ENCODE measurements at places on chromosomes 1 and 21.

GRCh38 chr1:30524840-30525617 lies 198.4 kb downstream of the MATN1 start:
- no peak overlapping the region for H3K4me3 ChIP-seq
- no peak overlapping the region for H3K27ac ChIP-seq
- no peak for DNase-seq
- H3K4me1 ChIP-seq: peaks cover 43% of the 10 kb centered on the region
- H3K36me3 ChIP-seq: no peaks in the 10 kb centered on the region

DNA sequence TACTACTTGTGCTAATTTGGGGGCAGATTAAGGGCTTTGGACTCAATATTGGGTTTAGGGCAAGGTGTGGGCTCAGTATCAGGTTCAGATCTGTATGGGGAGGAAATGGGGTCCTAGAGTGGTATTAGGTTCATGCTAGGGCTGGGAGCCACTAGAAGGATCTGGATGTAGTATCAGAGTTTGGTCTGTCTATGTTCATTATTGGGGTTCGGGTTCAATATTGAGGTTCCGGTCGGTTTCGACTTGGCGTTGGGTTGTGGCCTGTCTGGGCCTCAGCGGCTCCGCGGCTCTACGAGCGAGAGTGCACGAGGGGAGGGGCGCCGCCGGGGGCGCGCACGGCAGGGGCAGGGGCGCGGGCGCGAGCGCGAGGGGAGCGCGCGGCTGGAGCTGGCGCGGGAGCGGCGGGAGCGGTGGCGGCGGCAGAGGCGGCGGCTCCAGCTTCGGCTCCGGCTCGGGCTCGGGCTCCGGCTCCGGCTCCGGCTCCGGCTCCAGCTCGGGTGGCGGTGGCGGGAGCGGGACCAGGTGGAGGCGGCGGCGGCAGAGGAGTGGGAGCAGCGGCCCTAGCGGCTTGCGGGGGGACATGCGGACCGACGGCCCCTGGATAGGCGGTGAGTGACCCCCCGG lies at the start of gene PTPRF:
PTPRF (plus strand) TSS at position 401 of the 624 bp plus-strand sequence. CDS start 14,193 bp downstream, outside the sequence.
- H3K4me1 ChIP-seq: peaks cover 17% of the 10 kb centered on the region
- peak within 1 kb of the TSS; percentile 55 for H3K4me3 ChIP-seq
- H3K36me3 ChIP-seq: no peaks in the 10 kb centered on the region
- peaks cover 4% of the 10 kb centered on the region for H3K27me3 ChIP-seq
- no peak within 1 kb of the TSS for H3K27ac ChIP-seq

GRCh38 chr1:15075817-15076216 lies 77.7 kb upstream of the TMEM51 start:
- no peaks in the 10 kb centered on the region for H3K27me3 ChIP-seq
- H3K4me1 ChIP-seq: peaks cover 6% of the 10 kb centered on the region
- DNase-seq: no peak

DNA sequence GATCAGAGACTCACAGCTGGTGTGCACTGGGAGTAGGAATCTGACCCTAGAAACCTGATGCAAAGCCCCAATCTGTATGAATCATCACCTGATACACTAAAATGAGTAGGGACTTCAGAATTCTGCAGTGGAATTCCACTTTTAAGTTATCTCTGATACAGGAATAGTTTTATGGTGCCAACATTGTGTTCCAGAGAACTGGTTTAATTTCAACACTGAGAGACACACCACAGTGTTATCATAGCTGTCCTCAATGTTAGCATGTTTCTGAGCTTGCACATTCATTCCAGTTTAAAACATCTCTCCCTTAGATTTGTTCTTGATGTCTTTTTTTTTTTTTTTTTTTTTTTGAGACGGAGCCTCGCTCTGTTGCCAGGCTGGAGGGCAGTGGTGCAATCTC lies 7.1 kb downstream of the UTS2 start:
- no peak for DNase-seq
- no peaks in the 10 kb centered on the region for H3K4me1 ChIP-seq
- no peak overlapping the region for H3K4me3 ChIP-seq
- no peak overlapping the region for H3K27ac ChIP-seq
- H3K27me3 ChIP-seq: peaks cover 2% of the 10 kb centered on the region

DNA sequence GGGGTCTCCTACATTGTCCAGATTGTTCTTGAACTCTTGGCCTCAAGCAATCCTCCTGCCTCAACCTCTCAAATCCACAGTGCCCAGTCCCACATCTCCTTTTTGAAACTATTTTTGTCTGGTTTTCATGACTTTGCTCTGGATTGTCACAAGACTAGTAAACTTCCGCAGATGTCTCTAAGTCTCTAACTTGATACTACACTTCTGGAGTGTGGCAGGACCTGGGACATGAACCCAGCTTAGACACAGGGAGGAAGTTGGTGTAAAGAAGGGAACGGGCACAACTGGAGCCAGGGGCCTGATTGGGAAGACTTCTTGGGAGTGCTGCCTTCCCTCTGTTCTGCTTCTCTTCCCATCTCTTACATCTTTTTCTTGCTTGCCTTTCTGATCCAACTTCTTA lies 16.2 kb upstream of the DISC1 start:
- no peaks in the 10 kb centered on the region for H3K36me3 ChIP-seq
- H3K27me3 ChIP-seq: no peaks in the 10 kb centered on the region
- H3K27ac ChIP-seq: no peak overlapping the region
- H3K4me1 ChIP-seq: peaks cover 4% of the 10 kb centered on the region
- peak; percentile 71 for DNase-seq

DNA sequence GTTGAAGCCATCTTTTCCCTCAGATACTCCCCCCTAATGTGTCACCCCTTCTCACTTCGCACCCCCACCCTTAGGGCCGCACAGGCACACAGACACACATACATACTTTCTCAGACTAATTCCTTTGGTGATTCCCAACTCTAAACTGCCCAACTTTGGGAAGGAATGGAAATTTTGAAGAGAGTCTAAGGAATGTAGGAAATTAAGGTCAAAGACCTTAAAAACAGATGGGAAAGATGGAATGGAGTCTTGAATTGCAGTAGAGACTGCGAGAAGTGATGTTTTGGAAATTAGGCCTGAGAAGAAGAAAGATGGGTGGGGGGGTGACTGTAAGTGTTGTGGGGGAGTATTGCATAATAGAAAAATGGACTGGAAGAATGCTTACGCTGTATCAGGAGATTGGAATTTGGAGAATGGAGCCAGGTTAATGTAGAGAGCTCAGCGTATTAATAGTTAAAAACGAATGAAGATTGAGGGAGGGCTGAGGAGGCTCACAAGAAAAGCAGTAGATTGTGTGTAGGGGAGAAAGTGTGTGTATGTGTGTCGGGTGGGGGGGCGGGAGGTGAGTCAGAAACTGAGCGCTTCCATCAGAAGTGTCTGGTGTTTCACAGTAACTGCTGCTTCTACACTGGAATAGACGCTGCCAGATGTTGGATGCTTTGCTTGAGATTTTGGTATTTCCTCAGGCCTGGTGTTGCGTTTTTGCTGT lies 1.7 kb downstream of the PIP5K1A start:
- peak; percentile 70 for DNase-seq
- peak overlapping the region; percentile 100 for H3K4me3 ChIP-seq
- H3K36me3 ChIP-seq: peaks cover 7% of the 10 kb centered on the region

DNA sequence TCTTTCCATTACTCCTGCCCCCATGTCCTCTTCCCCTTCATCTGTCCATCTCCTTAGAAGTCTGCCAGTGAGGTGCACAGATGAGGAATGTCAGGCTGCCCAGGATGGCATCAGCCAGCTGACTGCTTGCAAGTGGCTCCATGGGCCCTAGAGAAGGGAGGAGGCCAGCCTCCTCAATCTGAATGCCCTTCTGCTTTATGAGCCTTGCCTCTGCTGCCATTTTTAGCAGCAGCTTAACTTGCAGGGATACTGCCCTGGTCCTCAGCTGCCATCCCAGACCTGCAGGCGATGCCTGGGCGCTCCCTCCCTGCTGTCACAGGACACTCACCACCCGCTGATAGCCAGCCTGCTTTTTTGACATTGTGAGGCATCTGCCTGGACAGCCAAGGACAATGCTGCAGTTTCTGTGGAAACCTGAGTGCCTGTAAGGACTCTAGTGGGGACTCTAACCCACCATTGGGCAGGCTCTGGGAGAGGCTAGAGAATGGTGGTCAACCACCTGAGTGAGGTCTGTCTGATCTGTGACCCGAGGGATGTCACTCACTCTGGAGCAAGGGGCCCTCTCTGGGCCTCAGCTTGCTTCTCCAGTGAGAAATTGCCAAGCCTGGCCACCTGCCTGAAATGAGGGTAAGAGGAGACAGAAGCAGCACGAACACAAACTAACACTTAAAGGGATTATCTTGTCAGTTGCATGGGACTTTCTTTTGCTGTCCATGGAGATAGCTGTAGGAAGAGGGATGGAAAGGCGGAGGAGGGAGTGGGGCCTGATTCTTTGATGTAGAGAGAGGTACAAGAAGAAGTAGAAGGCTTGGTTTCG lies 185.0 kb downstream of the MIS18A start:
- H3K4me3 ChIP-seq: no peak overlapping the region
- H3K27me3 ChIP-seq: no peaks in the 10 kb centered on the region
- peak; percentile 48 for DNase-seq
- no peaks in the 10 kb centered on the region for H3K36me3 ChIP-seq

- no peaks in the 10 kb centered on the region for H3K36me3 ChIP-seq
- H3K27me3 ChIP-seq: no peaks in the 10 kb centered on the region
- DNase-seq: peak; percentile 4
- H3K4me1 ChIP-seq: no peaks in the 10 kb centered on the region
- H3K27ac ChIP-seq: no peak overlapping the region
Measured at GRCh38 chr1:199041173-199041914, 402.5 kb downstream of the PTPRC start.

- no peak for DNase-seq
- H3K4me1 ChIP-seq: no peaks in the 10 kb centered on the region
- H3K27me3 ChIP-seq: no peaks in the 10 kb centered on the region
- no peak overlapping the region for H3K4me3 ChIP-seq
Measured at GRCh38 chr1:223189903-223190724, 47.1 kb upstream of the TLR5 start.

GRCh38 chr1:15788624-15789301 lies 18.7 kb downstream of the UQCRHL start:
- no peaks in the 10 kb centered on the region for H3K27me3 ChIP-seq
- peaks cover 9% of the 10 kb centered on the region for H3K36me3 ChIP-seq

DNA sequence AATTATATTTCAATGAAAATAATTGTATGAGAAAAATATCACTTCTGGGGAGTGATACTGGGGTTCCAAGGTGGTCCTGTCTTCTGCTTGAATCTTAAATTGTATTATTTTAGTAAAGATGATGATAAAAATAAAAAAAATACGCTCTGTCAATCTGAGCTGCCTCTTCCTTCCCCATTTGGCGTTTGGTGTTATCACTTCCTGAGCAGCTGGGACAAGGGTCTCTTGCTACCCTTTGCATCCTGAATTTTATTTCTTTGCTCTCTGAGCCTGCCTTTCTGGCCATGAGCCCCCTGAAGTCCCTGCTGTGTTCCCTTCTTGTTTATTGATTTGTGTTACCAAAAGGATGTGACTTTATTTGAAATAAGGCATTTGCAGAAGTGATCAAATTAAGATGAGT lies 111.0 kb downstream of the KCNJ6 start:
- no peak overlapping the region for H3K4me3 ChIP-seq
- H3K27me3 ChIP-seq: peaks cover 2% of the 10 kb centered on the region
- H3K36me3 ChIP-seq: no peaks in the 10 kb centered on the region
- no peak overlapping the region for H3K27ac ChIP-seq
- no peaks in the 10 kb centered on the region for H3K4me1 ChIP-seq

GRCh38 chr21:41634211-41634694 lies 126.3 kb upstream of the TMPRSS2 start:
- no peaks in the 10 kb centered on the region for H3K27me3 ChIP-seq
- H3K36me3 ChIP-seq: no peaks in the 10 kb centered on the region
- no peak for DNase-seq
- H3K4me3 ChIP-seq: no peak overlapping the region
- H3K27ac ChIP-seq: no peak overlapping the region
- no peaks in the 10 kb centered on the region for H3K4me1 ChIP-seq

- peak overlapping the region; percentile 66 for H3K27ac ChIP-seq
- peaks cover 10% of the 10 kb centered on the region for H3K4me1 ChIP-seq
- no peak overlapping the region for H3K4me3 ChIP-seq
- DNase-seq: peak; percentile 84
- no peaks in the 10 kb centered on the region for H3K27me3 ChIP-seq
- no peaks in the 10 kb centered on the region for H3K36me3 ChIP-seq
Measured at GRCh38 chr1:218694636-218695035, 349.5 kb downstream of the TGFB2 start.

DNA sequence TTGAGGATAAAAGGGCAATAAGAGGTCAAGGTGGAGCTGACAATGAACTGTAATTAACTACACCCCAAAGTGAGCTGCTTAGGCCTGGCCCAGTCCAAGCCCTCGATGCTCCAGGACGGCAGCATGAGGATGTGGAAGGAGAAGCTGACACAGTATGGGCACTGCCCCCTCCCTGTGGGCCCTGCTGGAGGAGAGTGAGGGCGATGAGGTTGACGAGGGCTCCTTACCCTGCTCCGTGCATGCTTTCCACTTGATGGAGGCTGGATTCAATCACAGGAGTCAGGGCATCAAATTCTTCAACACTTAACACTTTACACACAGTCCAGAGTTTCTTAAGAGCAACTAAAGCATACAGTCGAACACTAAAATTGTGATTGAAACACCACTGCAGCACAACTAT lies 32.4 kb downstream of the COA6 start:
- peaks cover 8% of the 10 kb centered on the region for H3K36me3 ChIP-seq
- no peak overlapping the region for H3K4me3 ChIP-seq
- no peak overlapping the region for H3K27ac ChIP-seq
- H3K4me1 ChIP-seq: no peaks in the 10 kb centered on the region
- DNase-seq: no peak
- H3K27me3 ChIP-seq: no peaks in the 10 kb centered on the region

DNA sequence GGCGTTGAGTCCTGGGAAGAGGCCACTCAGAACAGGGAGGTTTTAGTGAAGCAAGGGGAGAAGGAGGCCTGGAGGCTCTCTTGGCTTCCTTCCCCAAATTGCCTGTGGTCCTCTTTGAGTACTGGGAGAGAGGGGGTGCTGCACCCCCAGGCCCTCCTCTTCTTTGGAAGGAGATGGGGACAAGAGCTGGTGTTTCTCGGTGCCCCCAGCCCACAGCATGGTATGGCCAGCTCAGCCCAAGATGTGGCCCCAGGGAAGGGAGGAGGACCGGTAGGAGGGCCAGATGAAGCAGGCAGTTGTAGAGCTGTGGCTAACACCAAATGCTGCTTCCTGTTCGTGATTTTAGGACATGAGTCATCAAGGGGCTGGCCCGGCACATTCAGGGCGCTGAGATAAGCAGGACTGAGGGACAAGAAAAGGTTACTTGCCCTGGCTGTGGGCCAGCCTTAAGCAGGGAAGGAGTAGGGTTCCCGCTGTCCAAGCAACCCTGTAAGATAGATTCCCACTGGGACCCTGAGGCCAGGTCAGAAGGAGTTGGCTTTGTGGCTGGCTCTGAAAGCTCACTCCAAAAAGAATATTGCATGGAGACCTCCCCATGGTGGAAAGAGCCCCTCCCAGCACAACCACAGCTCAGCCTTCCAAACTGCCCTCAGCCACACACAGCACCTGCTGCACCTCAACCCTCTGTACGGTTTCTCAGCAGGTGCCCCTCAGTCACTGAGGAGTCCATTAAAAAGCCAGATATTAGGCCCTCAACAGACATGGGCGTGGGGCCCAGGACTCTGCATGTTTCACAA lies 4.9 kb upstream of the TNFRSF1B start:
- H3K4me1 ChIP-seq: peaks cover 21% of the 10 kb centered on the region
- peak; percentile 87 for DNase-seq
- H3K36me3 ChIP-seq: no peaks in the 10 kb centered on the region
- H3K27me3 ChIP-seq: peaks cover 8% of the 10 kb centered on the region

Measured in muscle of leg (tissue), 16 donors.